ENCODE measurements at places on chromosomes 12 and 14.

DNA sequence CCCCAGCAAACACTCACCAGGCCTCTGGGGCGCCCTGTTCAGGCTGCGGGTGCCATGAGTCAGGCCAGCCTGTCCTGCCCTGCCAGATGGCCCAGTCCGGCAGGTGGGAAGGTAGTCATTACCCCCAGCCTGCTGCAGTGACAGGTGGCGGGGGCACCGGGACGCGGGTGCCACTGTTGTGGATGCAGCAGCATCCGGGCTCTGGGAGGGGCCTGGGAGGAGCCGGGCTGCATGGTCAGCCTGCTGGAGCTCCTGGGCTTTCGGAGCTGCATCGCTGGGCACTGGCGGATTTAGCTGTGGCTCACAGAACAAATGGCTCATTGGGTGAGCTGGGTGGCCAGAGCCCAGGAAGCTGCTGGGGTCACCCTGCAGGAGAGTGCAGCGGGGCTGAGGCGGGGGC is 13.5 kb downstream of the CEP170B start:
- no peak for DNase-seq

GRCh38 chr12:129941618-129942017 is 37.8 kb upstream of the TMEM132D start:
- DNase-seq = no peak

GRCh38 chr14:67942080-67942710 is 122.6 kb downstream of the RAD51B start:
- DNase-seq = no peak

DNA sequence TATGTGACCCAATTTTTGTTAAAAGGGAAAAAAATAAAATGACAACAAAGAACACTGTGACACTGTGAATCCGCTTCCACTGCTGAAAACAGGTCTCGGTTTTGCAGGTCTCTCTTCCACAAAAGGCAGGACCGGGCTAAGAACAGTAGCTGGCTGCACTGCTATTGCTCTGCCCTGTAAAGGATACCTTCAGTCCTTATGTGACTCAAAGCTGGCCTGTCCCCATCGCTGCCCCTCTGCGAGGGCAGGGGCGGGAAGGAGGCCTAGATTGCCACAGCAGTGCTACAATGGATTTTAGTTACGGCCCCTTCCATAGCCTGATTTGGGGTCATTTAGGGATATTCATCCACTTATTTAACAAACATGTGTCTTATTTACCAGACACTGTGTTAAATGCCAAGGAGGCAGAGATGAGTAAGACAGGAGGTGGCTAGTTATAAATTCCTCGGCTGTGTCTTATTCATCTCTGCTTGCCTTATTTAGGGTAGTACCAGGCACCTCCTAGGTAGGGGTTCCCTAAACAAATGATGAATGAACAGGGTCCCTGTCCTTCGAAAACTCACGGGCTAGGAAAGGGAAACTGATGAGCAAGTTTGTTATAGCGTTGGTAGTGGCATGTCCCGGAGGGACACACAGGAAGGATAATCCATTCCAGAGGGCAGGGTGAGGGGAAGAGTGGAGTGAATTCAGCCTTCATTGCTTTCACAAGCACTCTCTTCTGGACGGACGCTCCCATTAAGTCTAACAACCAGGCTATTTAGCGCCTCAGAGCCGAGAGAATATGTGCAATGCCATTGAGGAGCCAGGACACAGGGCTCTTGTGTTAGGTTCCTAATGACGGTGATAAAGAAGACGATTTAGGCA is 73.3 kb downstream of the EID3 start:
- no peak for DNase-seq

DNA sequence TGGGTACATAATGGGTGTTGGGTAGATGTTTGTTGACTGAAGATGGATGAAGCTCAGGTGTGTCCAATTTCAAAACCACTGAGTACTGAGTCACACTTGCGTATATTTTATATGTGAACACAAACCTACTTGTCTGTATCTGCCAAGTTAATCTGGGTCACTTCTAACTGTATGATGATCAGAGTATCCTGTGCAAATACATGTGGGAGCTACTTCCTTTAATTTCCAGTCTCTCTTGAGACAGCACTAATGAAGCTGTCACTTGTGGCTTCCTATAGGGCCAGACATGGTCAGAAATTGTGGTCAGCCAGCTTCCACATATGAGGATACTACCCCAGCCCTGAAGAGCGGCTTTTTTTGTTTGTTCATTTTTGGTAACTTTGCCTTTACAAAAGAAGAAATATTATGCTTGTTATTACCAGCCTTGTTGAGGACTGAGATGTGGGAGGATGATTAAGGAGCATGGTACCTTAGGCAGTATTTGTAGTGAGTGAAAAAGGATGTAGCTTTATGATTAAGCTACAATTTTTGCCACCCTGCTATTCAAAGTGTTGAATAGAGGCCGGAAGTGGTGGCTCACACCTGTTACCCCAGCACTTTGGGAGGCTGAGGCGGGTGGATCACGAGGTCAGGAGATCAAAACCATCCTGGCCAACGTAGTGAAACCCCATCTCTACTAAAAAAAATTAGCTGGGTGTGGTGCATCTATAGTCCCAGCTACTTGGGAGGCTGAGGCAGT is 32.4 kb downstream of the PLXNC1 start:
- DNase-seq = no peak

GRCh38 chr14:36647824-36648753 is 13.6 kb upstream of the PAX9 start:
- DNase-seq = no peak

DNA sequence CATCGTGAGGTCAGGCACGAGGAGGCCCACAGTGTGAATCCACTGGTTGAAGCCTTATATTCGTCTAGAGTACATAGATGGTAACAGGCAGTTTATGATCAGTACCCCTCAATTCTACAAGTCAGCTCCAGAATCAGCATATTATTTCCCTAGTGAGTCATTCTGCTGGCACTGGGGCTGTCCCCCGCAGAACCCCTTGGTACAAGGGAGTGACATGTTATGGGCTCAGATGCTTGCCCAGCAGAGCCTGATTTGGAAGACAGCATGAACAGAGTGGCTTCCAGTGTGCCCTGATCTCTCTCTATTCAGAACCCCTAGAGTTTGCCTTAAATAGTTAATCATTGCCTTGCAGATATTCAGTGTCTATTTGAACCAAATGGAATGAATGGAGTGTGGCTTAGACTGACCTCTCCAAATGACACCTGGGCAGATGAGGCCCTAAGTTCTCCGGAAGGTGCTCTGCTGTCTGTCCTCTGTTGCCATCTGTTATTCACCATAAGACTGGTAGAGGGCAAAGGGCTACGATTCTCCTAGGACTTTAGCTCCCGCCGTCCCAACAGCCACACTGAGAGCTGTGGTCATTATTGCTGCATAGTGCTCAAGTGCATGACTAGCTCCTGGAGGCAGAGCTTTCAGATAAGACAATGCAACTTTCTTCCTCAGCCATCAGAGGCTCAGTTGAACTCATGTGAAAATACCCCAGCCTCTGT is 41.1 kb downstream of the CACNA2D4 start:
- no peak for DNase-seq

- DNase-seq = no peak
Measured at GRCh38 chr12:58732894-58733293, 187.4 kb downstream of the LRIG3 start.

DNA sequence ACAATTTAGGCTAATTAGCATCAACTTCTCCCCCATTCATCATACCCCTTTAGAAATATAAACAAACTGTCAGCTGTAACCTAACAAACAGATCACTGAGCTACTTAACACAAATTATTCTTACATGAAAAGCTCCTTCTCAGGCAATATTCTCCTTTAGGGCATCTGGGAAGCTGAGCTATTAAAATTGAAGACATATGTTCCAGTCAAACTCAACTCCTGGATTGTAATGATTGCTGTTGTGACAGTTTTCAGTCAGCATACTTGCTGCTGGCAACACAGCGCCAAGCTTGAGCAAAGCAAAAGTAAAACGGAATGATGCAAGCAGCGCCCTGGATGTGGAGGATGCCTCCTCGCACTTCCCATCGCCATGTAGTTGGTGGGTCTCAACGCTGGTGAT is 82.4 kb downstream of the SLC25A21 start:
- no peak for DNase-seq

DNA sequence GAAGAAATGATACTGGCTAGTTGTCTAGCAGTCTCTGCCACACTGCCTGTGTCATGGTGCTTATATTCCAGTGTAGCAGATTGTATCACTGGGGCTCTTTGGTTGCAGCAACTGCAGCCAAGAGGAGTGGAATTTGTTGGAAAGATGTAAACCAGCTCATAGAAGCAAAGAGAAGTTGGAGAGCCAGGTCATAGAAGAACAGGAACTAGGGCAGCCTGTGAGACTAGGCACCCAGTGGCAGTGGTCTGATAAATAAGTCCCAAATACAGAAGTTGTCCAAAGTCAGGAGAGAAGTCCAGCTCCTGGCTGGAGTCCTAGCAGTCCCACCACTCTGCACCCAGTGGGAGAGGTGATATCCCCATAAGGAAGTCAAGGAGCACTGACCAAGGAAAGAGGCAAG is 172.5 kb upstream of the ARID2 start:
- DNase-seq = no peak

- DNase-seq = no peak
Measured at GRCh38 chr12:115936997-115937916, 340.2 kb downstream of the MED13L start.

DNA sequence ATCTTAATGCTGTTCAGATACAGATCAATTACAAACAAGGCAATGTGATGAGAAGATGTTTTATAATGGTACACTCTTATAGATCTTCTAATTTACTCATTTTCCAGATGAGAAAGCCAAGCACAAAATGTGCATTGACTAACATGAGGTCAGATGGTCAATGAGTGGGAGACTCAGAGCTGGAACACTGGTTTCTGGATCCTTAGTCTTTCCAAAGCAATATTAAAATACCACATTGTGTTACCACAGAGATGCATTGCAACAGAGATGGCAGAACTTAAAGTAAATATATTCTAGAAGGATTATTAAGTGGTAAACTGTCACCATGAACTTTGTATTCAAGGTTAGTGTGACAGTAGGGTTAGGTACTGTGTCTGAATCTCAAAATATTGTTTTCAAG is 113.6 kb downstream of the SLC15A5 start:
- DNase-seq = no peak

GRCh38 chr12:96029826-96030225 is 5.6 kb downstream of the LTA4H start:
- DNase-seq = no peak

- DNase-seq = no peak
Measured at GRCh38 chr14:92601131-92601710, 87.6 kb downstream of the RIN3 start.

DNA sequence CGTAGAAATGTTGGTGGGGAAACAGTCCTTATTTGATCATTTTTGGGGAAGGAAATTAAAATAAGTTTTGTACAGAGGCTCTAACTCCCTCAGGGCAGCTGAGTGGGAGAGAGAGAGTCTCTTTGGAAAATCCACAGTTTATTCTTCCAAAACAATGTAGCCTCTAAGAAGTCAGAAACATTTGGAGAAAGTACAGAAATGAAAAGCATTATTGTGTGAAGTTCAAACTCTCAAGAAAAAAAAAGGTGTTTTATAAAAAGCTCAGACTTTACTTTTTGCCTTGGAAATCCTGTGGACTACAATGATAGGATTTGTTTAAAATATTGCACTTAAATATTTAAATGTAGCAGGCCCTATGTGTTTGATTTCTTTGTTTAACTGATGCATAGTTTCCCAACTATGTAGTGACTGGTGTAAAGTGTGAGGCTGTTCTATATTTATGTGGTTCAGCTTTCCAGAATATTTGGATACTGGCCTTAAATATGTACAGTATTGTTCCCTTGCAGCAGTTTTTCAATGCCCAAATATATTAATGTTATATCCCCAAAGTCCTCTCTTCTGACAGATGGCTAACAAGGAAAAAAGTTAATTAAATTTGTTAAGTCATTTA is 82.0 kb upstream of the OTOGL start:
- no peak for DNase-seq

DNA sequence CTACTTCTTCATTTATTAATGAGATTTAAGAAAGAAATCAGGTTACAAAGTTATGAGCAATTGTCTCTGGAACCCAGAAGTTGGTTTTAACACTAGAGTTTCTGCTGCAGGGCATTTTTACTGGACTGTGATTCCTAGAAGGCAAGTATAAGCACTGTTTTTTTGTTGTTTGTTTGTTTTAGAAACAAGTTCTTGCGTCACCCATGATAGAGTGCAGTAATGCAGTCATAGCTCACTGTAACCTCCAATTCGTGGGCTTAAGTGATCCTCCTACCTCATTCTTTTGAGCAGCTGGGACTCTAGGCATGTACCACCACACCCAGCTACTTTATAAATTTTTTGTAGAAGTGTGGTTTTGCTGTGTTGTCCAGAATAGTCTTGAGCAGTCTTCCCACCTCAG is 25.6 kb downstream of the RAP1B start:
- DNase-seq = no peak

GRCh38 chr14:38336298-38336697 is 80.4 kb upstream of the CLEC14A start:
- DNase-seq = no peak

DNA sequence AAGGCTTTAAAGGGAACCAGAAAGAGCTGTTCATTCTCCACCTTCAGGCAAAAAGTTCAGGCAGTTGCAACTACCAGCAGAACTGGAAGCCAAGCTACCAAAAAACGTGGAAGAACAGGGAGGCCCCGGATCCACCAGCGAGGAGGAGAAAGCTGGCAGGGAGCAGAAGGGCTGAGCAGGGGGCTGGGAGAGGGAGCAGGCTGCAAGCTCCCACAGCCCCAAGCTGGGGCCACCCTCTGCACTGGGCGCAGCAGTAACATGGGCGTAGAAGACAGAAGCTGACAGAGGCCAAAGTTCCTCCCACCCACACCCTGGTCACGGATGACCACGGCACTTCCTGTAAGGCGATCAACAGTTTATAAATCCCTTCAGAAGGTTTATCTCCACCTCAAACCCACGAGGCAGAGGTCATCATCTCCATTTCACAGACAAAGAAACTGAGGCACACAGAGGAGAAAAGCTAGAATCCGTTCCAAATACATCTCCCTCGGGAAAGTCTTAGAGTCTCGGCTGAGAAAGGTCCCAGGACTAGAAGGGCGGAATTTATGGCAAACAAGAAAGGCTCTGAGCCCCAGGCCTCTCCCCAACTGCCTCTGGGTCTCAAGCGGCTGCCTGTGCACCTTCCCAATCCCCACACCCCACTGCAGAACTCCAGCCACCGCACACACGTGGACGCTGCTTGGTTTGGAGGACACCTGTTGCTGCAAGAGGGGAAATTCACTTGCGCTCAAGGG is 1.8 kb downstream of the CCDC85C start:
- no peak for DNase-seq

- DNase-seq = no peak
Measured at GRCh38 chr12:25746131-25746530, 193.0 kb upstream of the LMNTD1 start.

Measured in GM18507 (cell line).